Mesothelial cell of epicardium (in vitro differentiated cells): ENCODE measurements at places on chromosomes 4 and X.

GRCh38 chr4:169220447-169220846, 50.3 kb downstream of the SH3RF1 start:
- no peak overlapping the region for H3K27ac ChIP-seq
- no peak for DNase-seq
- no peaks in the 10 kb centered on the region for H3K36me3 ChIP-seq
- H3K4me1 ChIP-seq, result peaks cover 13% of the 10 kb centered on the region

DNA sequence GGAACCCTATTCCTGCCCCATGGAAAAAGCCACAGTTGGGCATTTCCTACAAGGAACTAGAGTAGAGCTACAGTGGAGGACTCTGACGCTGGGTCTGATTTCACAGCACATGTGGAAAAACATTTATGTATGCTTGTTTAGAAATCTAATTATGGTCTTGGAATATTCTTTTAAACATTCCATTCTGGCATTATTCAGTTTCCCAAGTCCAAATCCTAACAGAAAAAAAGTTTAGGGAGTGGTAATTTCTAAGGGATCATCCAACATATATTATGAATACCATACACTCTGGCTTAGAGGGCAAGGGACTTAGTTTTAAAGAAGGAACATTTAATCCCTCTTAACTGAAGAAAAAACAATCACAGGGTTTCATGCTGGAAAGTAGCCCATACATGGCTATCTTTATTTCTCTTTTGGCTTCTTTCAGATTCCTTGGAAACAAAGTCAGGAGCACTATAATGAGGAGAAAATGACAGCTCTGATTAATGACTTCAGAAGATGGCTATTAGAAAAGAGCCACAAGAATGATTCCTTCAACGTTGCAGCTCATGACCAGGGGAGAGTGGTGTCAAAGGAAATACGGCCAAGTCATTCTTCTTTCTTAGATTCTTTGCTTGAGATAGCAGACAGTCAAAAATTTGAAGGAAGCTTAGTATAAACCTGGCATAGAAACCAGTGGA, 56.1 kb downstream of the CNGA2 start:
- H3K27ac ChIP-seq, result no peak overlapping the region
- no peak overlapping the region for H3K4me3 ChIP-seq
- no peaks in the 10 kb centered on the region for H3K4me1 ChIP-seq

- no peaks in the 10 kb centered on the region for H3K27me3 ChIP-seq
- H3K4me1 ChIP-seq, result no peaks in the 10 kb centered on the region
- no peak overlapping the region for H3K4me3 ChIP-seq
- no peak overlapping the region for H3K27ac ChIP-seq
- no peak for DNase-seq
Measured at GRCh38 chr4:137823007-137823406, 290.7 kb upstream of the PCDH18 start.

DNA sequence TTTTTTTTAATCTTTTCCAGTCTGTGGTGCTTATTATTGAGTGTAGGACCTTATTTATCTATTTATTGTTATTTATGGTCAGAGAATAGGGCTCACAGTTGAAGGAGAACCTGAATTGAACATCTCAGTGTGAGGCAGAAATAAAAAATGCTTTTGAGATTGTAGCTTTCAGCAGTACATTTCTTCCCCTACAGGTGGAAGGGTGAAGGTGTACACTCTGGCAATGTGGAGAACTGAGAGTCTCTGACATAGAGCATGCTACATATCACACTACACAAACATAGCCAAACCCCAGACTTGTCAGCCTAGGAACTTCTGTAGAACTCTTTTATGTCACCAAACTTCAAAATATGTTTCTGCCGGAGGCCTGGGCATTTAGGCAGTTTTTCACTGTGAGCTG, 140.2 kb downstream of the STIM2 start:
- no peak for DNase-seq
- peaks cover 6% of the 10 kb centered on the region for H3K36me3 ChIP-seq
- no peak overlapping the region for H3K4me3 ChIP-seq
- peaks cover 23% of the 10 kb centered on the region for H3K4me1 ChIP-seq

GRCh38 chr4:65773636-65774035, 103.3 kb upstream of the EPHA5 start:
- no peak overlapping the region for H3K27ac ChIP-seq
- DNase-seq, result no peak
- no peaks in the 10 kb centered on the region for H3K4me1 ChIP-seq
- H3K27me3 ChIP-seq, result no peaks in the 10 kb centered on the region
- H3K36me3 ChIP-seq, result peaks cover 2% of the 10 kb centered on the region
- no peak overlapping the region for H3K4me3 ChIP-seq
